Colonic mucosa (tissue), 4 donors: ENCODE measurements at places on chromosomes 3 and 15. TPM values are rescaled to one million over a fixed set of nuclear protein-coding genes. Genes with fewer than 3 reads are reported as not detected.

- no peak overlapping the region for H3K4me3 ChIP-seq
- H3K27ac ChIP-seq: no peak overlapping the region
- no peaks in the 10 kb centered on the region for H3K27me3 ChIP-seq
- no peak for DNase-seq
Measured at GRCh38 chr3:104887069-104887468, 479.6 kb upstream of the ALCAM start.

DNA sequence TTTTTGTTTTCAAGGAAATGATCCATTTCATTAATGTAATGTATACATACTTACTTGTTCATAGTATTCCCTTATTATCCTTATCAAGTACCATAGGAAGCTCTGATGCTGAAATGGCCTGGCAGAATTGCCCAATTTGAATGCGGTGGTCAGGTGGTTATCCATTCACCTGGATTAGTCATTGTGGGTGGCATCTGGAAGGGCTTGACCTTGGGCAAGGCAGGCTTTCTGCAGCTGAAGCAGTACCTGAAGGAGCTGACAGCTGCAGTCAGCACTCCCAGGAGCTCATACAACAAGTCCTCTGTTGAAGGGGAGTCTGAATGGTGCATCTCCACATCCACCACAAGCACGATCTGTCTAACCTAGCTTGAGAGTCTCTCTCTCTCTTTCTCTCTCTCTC, 12.2 kb upstream of the IQCF5 start:
- no peaks in the 10 kb centered on the region for H3K4me1 ChIP-seq
- no peaks in the 10 kb centered on the region for H3K27me3 ChIP-seq
- DNase-seq: no peak

- H3K4me1 ChIP-seq: no peaks in the 10 kb centered on the region
- DNase-seq: no peak
- no peaks in the 10 kb centered on the region for H3K27me3 ChIP-seq
- no peak overlapping the region for H3K4me3 ChIP-seq
Measured at GRCh38 chr3:31086698-31087097, 192.2 kb upstream of the GADL1 start.

- no peaks in the 10 kb centered on the region for H3K36me3 ChIP-seq
- no peak for DNase-seq
- H3K27ac ChIP-seq: peak overlapping the region; percentile 9
- H3K27me3 ChIP-seq: no peaks in the 10 kb centered on the region
Measured at GRCh38 chr3:157163217-157163953, 3.4 kb upstream of the CCNL1 start.

DNA sequence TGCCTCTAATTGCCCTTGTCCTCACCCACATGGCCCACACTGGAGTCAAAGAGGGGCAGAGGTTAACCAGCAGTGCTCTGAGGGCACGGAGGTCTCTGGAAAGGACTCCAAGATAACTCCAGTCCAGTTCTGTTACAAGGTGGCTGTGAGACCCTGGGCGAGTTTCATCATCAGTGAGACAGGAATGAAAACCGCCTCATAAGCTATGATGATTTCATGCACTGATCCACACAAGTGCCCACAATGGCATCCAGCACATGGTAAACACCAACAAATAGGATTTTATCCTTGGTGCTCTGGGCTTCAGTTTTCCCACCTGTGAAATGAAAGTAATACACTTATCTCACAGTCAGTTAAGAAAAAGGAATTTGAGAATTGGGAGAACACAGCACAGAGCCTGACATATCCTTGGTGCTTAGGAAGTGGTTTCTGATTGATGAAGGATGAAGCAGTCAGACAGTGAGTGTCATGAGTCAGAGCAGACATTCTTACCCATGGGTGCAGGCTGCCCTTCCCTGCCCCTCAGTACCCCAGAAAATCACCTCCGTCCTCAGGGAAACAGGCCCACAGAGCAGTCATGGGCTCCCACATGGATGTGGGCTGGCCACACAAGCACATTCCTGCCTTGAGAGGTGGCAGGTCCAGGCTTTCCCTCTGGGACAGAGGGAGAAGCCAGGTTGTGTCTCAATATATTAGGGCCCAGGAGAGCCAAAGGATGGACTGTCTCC, 48.4 kb downstream of the DAPK2 start:
- H3K27me3 ChIP-seq: no peaks in the 10 kb centered on the region
- H3K36me3 ChIP-seq: no peaks in the 10 kb centered on the region
- H3K4me1 ChIP-seq: peaks cover 4% of the 10 kb centered on the region
- DNase-seq: no peak
- H3K4me3 ChIP-seq: no peak overlapping the region
- H3K27ac ChIP-seq: no peak overlapping the region

DNA sequence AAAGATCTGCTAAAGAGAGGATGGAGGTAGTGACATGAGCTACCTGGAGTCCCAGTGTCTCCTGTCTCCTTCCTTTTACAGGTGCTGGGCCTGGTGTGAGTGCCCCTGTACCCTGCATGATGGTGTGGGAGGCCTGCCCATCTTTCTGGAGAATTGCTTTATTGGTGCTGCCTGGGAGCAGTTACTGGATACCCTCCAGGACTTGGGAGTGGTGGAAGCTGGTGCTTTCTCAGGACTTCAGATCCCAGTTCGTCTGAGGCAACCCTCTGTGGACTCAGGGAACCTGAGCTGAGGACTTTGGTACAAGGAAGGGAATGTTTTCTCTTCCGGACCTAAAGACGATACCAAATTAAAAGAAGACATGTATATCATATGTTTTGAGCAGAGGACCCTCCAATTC, 18.3 kb upstream of the NUDT16 start:
- H3K4me3 ChIP-seq: no peak overlapping the region
- H3K4me1 ChIP-seq: peaks cover 8% of the 10 kb centered on the region
- H3K27me3 ChIP-seq: no peaks in the 10 kb centered on the region
- no peak overlapping the region for H3K27ac ChIP-seq
- H3K36me3 ChIP-seq: no peaks in the 10 kb centered on the region

DNA sequence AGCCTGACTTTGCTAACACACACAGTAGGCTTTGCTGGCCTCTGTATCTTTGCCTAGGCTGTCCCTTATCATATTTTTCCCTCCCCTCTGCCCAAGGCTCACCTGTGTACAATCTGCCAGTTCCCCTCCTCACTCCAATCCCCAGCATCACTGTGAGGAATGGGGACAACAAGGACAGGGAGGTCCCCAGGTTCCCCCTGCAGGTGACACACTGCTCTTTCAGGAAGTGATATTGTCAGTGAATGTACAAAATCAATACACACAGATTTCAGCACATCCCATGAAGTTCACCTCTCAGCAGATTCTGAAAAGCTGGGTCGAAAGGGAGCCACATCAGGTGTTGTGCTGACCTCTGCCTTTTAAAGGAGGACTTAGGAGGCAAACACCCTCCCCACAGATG, 177.5 kb downstream of the RAB11A start:
- H3K27ac ChIP-seq: no peak overlapping the region
- no peak for DNase-seq
- no peaks in the 10 kb centered on the region for H3K36me3 ChIP-seq
- no peaks in the 10 kb centered on the region for H3K4me1 ChIP-seq
- H3K27me3 ChIP-seq: no peaks in the 10 kb centered on the region
- H3K4me3 ChIP-seq: no peak overlapping the region

GRCh38 chr3:171768281-171768900, 41.9 kb downstream of the PLD1 start:
- H3K4me1 ChIP-seq: no peaks in the 10 kb centered on the region
- no peak overlapping the region for H3K27ac ChIP-seq
- no peak overlapping the region for H3K4me3 ChIP-seq
- DNase-seq: no peak

Gene SLC12A6
- total RNA-seq: 13.8 TPM

Gene SLC22A14
- total RNA-seq: 0.44 TPM

Gene CCR9
- 0.13 TPM for total RNA-seq

Gene NEK11
- total RNA-seq: 5.8 TPM
